Activated CD4-positive, CD25-positive, alpha-beta regulatory T cell (primary cell): ENCODE measurements at places on chromosomes 3 and 15.

DNA sequence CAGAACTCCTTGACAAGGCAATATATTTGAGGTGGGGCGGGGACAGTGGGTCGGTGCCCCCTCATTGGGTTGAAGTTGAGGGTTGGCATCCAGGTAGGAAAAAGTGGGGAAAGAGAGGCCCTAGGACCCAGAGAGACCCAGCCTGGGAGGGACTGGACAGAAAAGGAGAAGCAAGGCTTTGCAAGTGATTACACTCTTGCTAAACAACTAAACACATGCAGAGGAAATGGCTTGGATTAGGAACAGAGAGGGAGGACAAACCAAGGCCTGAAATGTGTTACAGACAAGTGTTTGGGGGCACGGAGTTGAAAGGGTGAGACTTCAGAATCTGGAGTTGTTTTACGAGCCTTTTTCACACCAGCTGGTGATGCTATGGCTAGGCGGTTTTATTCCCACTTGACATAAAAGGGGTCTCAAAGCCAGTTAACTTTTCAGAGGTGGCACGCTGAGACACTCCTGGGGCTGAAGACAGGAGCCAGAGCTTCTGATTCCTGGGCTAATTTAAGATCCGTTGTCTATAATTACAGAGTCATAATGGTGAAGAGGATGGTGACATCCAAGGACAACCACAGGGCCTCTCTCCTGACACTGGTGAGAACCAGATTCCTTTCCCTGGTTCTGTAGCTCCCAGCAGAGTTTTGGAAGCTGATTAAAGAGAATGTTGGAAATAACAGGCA is 7.7 kb upstream of the KCTD6 start:
- DNase-seq = no peak

DNA sequence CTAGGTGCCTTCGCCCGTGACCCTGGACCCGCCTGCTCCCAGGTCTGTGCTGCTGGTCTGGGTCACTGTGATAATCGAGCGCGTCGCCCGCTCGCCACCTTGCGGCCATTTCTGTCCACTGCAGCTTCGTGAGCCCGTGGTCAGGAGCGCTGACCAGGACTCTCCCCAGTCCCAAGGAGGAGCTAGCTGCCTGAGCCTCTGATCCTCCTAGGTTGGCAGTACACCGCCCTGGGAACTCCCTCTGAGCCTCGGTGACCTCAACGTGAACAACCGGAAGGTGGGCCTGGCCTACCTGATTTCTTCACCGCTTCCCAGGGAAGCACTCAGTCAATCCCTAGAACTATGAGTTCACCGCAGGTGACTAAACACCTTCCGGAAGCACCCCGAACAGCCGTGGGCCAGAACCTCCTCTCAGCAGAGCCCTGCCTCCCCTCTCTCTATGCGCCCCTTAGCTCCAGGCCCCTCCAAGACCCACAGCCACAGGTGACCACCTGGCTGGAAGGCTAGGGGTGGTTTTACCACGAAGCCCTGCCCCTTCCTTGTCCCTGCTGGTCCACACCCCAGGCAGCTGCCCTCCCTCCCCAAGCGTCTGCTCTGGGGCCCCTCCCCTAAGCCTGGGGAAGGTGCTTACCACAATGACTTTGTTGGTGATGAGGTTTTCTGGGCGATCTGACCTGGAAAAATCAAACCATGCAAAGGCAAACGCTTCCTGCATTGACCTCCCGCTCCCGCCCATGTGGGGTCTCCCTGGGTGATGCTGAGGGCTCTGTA is 9.7 kb downstream of the PLA2G4D start:
- DNase-seq = no peak

- DNase-seq = no peak
These were observed 121.8 kb downstream of the ZNF609 start for GRCh38 chr15:64582202-64582601.

GRCh38 chr15:40252438-40253166 is 13.7 kb downstream of the PAK6 start:
- no peak for DNase-seq

DNA sequence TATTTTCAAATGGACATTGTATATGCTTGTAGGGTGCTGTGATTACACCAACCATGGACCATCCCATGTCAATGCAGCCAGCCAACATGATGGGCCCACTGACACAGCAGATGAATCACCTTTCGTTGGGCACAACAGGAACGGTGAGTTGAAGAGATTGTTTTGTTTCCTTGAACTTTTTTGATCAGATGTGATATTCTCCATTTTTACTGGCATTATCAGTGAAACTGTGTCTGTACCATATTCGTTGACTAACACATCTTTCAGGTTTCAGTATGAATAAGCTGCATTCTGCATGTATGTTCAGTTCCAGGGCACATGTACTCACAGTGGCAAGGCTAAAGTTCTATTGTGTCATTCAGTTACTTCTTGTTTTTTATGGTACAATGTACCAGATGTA is 655.2 kb downstream of the RBMS3 start:
- DNase-seq = no peak

DNA sequence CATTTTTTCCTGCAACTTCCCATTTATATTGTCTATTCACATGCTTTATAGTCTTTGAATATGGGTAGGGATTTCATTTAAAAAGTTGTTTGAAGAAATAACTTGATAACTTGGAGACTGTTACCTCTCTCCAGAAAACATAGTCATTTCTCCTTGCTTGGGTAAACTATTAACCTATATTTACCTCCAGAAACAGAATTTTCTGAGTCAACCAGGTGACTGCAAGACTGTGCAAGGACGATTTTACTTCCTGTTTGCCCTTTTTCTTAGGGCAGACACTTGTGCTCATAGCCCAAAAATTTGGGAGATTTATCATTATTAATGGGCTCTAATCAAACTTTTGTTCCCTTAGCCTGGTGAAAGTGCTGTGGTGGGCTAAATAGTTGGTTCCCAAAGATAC is 14.3 kb upstream of the MOBP start:
- DNase-seq = no peak

DNA sequence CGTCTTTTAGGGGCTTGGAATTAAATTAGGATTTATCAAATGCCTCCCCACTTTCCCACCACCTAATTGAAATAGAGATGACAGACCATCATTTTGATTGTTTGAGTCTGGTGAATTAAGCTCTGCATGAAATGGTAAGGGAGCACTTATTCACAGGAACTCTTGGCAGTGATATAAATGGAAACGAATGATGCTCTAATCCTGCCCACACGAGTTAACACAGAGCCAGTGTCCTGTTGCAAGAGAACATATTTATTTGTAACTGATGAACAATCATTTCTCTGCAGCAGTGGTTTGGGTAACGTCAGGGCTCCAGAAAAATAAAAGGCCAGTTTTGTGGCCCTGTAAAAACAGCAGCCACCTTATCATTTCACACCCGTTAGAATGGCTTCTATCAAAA is 163.3 kb downstream of the FEZF2 start:
- no peak for DNase-seq

- no peak for DNase-seq
These were observed 54.6 kb downstream of the UMPS start for GRCh38 chr3:124784686-124785382.

DNA sequence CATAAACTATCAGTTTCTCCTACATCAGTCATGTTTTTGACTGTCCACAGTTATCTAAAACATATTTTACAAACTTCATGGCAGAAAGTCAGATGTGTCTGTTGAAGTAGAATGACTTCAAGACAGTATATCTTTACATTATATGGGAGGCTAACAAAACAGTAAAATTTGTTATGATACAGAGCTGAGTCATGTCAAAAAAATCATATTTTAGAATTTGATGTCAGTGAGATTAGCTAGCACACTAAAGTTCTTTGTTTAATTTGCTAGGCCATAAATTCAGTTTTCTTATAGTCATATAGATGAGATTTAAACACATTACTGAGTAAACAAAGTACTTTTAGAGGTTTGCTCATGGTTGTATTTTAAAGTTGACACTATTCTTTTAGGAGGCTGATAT is 80.3 kb upstream of the IGSF10 start:
- no peak for DNase-seq

GRCh38 chr3:129526121-129526900 is 2.1 kb upstream of the RHO start:
- no peak for DNase-seq

- no peak for DNase-seq
These were observed 9.5 kb downstream of the IGDCC4 start for GRCh38 chr15:65413051-65413759.

- no peak for DNase-seq
These were observed 34.2 kb upstream of the NR2F2 start for GRCh38 chr15:96296264-96296663.

GRCh38 chr3:171508676-171509075 is 48.5 kb upstream of the TNIK start:
- no peak for DNase-seq

DNA sequence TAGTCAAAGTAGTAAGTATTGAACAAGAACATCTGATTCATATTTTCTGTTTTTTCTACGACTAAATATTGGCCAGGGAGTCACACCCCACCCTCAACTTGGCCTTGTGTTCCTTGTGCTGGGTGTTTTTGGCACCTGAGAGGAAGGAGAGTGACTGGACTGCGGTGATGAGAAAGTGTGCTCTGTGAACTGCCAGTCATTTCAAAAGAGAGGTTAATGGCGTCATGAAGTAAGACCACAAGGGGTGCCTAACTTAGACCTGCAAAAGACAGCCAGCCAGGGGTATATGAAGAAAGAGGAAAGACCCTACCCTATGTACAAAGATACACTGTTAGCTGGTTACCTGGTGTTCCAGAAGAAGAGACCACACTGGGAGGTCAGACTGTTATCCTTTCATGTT is 58.4 kb upstream of the COL8A1 start:
- no peak for DNase-seq

- DNase-seq = no peak
These were observed 41.8 kb downstream of the ZNF609 start for GRCh38 chr15:64502151-64502550.

DNA sequence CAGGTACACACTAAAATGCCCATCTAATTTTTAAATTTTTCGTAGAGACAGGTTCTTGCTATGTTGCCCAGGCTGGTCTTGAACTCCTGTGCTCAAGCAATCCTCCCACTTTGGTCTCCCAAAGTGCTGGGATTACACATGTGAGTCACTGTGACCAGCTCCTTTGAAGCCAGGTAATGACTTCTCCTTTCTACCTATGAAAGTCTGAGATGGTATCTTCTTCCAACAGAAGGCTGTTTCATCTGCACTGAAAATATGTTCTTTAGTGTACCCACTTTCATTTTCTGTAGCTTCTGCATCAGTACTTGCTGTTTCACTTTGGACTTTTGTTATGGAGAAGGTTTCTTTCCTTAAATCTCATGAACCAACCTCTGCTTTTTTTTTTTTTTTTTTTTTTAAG is 8.8 kb downstream of the OIP5 start:
- DNase-seq = no peak

DNA sequence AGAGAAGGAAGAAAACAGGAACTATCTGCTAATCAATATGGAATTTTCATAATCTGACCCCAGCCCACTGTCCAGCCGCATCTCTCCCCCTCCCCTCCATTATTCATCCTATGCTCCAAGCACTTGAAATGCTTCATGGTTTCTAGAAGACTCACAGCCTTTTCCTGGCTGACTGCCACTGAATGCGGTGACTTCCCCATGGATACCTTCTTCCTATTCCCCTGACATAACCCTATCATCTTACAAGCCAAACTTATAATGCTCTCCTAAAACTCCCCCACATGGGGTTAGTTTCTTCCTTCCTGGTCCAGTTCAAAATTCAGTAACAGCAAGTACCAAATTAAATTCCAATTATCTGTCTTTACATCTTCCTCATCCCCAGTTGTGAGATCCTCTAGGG is 31.2 kb upstream of the PTX3 start:
- DNase-seq = no peak

DNA sequence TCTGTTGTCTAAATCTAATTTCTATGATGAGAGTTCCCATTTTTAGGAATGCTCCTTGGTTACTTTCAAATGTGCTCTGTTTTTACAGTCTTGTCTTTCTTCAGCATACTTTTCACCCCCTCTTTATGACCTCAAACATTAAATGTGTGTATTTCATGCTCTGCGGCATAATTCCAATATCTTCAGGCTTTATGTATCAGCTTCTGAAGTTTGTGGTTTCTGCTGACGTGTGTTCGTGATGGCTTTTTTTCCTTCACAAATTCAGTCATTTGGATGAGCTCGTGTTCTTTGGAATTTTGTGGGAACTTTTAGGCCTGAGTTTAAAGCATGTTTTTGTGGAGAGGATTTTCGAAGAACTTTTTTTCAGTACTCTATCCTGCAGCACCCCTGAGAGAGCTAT is 97.7 kb upstream of the CHRNA7 start:
- no peak for DNase-seq

DNA sequence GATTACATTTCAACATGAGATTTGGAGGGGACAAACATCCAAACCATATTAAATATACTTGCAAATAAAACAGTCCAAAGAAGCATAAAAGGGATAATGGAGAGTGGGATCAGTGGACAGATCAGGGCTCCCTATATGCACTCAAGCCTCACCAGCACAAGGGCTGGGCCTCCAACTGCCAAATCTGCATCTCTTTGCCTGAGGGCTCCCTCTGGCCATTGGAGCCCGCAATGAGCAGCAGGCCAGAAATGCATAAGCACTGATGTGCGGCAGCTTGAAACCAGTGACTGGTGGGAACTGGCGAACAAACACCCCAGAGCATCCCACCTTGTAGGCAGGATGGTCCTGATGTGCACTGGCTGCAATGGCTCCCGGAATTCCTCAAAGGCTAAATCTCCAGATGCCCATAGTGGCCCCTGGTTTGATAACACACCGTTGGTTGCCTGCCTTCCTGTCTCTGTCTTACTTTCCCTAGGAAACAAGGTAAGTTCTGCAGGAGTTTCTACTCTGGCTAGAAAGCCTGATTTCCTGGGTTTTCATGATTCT is 55.9 kb upstream of the POMGNT2 start:
- DNase-seq = no peak

- no peak for DNase-seq
These were observed 22.1 kb downstream of the ZNF621 start for GRCh38 chr3:40546816-40547215.

GRCh38 chr3:136910697-136911096 is 47.1 kb upstream of the IL20RB start:
- DNase-seq = no peak

- DNase-seq = no peak
These were observed 12.9 kb upstream of the CPNE9 start for GRCh38 chr3:9690451-9691450.

DNA sequence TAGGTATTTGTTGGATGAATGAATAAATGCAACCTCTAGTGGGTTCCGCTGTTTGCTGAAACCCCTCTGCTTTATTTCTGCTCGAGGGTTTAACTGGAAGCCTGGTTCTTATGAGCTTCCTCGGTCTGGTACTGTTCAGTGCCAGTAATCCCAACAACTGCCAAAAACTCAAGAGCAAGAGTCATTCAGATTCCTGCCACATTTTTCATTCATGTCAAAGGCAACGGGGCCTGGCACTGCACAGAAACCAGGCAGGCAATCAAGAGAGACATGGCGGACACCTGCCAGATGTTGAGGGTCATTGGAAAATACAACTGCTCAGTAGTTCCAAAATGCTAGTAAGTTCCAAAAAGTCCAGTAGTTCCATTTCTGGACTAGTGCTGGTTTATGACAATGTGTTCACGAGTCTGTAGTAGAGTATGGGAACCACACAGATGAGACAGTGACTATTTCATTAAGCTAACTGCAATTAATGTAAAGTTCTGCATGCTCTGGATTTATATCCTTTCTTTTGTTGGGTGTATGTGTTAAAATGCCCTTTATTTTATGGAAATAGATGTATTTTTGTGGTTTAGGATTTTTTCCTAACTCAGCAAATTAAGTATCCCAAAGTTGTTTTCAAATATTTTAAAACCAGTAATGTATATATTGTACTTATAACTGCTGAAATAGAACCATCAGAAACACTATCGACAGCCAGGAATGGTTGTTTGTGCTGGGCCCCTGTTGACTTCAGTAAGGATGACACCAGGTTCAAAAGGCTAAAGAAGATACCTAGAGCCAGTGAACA is 22.7 kb upstream of the TMEM41A start:
- no peak for DNase-seq
